ENCODE measurements at places on chromosomes 16 and 17. TPM values are rescaled to one million over a fixed set of nuclear protein-coding genes. Genes with fewer than 3 reads are reported as not detected.

DNA sequence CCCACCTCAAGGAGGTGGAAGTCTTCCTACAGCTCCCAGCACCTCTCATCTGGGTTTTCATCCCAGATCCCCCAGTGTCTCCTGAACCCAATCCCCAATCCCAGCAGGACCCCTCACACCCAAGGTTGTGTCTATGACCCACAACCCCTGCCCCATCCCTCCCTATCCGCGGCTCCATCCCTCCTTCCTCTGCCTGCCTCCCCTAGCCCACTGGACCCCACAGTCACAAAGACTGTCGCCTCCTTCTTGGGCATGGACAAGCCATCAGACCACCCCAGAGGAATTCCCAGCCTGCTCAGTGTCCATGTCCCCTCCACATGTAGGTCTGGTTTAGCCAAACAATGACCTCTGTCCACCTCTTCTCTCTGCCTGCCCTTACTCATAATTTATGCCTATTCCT is 12.3 kb downstream of the CES1 start:
- no peak for DNase-seq
- H3K4me3 ChIP-seq = no peak overlapping the region
- H3K36me3 ChIP-seq = no peaks in the 10 kb centered on the region
- no peak overlapping the region for H3K27ac ChIP-seq
- no peaks in the 10 kb centered on the region for H3K4me1 ChIP-seq

STX1B gene
- total RNA-seq = 0.72 TPM

NMRAL1 gene
- total RNA-seq = 71.0 TPM

- H3K36me3 ChIP-seq = no peaks in the 10 kb centered on the region
- no peaks in the 10 kb centered on the region for H3K27me3 ChIP-seq
- no peak overlapping the region for H3K27ac ChIP-seq
- no peak for DNase-seq
Measured at GRCh38 chr16:15498427-15499175, 64.2 kb downstream of the BMERB1 start.

DNA sequence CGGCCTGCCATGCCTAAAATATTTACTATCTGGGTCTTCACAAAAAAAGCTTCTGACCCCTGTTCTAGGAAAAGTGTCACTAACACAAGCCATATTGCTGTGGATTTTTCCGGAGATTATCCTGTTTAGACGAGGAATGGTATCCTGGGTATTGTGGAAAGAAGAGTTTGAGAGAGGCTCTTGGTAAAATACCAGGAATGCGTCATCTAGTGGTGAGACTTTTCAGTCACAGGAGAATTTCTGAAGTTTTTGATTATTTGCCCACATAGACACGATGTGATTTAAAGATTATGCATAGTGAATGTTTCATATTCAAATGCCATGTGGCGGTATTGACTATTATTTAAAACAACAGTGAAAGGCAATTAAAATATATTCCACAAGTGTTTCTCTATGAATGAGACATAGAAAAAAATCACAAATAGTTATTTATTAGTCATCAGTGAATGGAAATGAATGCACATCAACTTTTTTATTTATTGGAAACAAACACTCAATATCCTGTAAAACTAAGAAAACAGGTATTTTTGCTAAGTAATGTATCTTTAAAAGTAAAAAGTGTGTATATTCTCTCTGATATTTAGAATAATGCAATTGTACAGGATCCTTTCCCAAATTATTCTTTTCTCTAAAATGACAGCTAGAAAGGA is 7.8 kb downstream of the KRT28 start:
- H3K27me3 ChIP-seq = peaks cover 32% of the 10 kb centered on the region
- H3K4me1 ChIP-seq = no peaks in the 10 kb centered on the region
- H3K27ac ChIP-seq = no peak overlapping the region
- H3K36me3 ChIP-seq = no peaks in the 10 kb centered on the region
- H3K4me3 ChIP-seq = no peak overlapping the region

Data from osteoblast (primary cell).